ENCODE measurements at places on chromosomes 1 and 21.

DNA sequence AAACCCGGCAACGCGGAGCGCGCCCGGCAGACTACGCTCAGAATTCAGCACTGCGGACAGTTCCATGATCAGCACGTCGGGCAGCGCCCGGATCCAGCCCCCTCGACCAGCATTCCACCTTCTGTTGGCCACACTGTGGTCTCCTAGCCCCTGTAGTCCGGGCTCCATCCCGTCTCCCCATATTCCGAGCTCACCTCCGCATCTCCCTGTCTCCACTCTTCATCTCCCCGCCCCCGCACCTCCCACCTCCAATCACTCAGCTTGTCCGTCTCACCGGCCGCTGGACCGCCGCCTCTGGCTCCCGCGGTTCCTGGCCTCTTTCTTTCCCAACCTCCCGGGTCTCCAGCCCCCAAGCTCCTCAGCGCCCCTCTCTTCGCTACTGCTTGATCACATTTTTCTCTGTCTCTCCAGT is 500 bp downstream of the EPHA10 start:
- peak; percentile 52 for DNase-seq

DNA sequence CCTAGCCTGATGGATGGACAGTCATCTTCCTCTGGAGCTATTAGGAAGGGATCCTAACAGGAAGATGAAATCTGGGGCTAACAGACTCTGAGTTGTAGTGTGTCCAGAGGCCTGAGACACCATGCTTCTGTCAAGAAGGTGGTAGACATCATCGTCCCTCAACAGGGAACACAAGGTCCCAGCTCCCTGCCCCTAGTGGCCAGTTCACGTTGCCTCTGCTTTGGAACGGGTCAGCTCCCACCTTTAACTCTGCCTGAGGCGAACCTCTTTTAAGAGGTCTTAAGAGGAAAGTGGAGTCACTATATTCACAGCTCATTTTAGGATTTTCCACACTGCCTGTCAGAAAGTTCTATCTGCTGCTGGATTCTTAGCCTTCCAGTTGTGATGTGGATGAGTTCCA is 28.3 kb downstream of the LRRC71 start:
- DNase-seq, result no peak

DNA sequence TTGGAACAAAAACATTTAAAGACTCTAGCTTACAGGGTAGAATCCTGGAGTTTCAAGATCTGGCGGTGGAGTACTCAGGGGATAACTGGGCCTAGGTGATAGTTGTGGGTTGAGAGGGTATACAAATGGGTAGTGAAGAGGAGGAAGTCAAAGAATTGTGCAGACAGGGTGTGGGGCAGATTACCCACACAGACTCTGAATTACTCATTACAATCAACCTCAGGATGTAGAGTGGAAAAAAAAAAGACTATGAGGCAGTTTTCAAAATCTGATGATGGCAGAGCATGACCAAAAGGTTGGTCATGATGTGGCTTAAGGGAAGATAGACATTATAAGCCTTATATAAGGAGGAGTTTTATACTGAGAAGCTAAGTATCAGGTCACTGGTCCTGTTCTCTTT is 44.1 kb upstream of the GLIS1 start:
- DNase-seq, result no peak

GRCh38 chr1:239493811-239494414 is 107.5 kb downstream of the CHRM3 start:
- no peak for DNase-seq

- DNase-seq, result no peak
These were observed 82.9 kb downstream of the BEND5 start for GRCh38 chr1:48693674-48694320.

DNA sequence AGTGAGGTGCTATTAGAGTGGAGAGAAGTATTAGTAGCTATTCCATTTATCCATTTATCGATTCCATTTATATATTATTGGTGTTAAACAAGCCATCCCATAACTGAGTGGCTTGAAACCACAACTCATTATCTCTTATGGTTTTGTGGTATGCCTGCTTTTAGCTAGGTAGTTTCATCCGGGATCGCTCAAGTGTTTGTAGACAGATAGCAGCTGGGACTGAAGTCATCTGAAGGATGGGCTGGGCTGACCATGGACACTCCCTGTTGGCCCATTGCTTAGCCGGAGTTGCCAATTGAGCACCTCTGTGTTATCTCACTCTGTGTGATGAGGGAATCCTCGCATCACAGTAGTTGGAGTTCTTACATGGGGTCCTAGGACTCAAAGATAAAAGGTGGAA is 622.5 kb downstream of the PLA2G4A start:
- no peak for DNase-seq

GRCh38 chr1:244548558-244549115 is 87.6 kb downstream of the CATSPERE start:
- no peak for DNase-seq

DNA sequence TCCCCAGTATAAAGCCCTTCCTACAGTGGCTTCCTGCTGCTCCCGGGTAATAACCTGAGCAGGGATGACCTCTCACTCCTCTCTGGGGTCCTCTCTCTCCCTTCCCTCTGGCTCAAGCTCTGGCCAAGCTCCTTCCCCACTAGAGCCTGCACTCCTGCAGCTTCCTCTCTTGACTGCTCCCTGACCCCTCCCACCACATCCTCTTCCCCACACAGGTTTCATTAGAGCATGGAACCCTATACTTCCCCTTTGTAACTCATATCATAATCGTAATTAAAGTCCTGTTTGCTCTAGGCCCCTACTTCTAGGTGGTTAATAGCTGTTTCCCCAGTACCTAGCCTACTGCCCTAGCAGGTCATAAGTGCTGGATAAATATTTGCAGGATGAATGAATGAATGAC is 146.2 kb downstream of the C1orf21 start:
- no peak for DNase-seq

GRCh38 chr1:55490547-55490946 is 275.4 kb upstream of the USP24 start:
- no peak for DNase-seq

- no peak for DNase-seq
These were observed 802 bp downstream of the KAZN start for GRCh38 chr1:14599183-14599791.

DNA sequence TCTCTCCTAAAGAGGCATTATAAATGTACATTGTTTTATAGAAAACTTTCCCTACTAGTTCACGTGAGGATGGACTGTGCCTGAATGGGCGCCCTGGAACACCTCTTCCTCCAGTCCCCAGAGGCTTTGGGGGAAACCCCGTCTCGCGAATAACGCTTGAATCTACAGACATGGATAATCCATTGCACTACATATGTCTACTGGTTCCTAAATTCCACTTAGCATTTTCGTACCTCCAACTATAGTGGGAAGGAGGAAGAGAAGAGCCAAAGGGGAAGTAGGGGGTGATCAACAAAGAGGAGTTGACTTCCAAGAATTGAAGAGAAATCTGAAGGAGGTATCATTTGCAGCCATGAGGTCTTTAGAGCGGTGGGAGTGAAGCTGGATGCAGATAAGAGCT is 11.1 kb downstream of the BARHL2 start:
- DNase-seq, result no peak

GRCh38 chr1:29414086-29414485 is 177.8 kb downstream of the PTPRU start:
- DNase-seq, result no peak

- DNase-seq, result no peak
These were observed 20.1 kb upstream of the CCDC17 start for GRCh38 chr1:45643978-45644377.

- no peak for DNase-seq
These were observed 144.3 kb upstream of the PRMT6 start for GRCh38 chr1:106912131-106912530.

DNA sequence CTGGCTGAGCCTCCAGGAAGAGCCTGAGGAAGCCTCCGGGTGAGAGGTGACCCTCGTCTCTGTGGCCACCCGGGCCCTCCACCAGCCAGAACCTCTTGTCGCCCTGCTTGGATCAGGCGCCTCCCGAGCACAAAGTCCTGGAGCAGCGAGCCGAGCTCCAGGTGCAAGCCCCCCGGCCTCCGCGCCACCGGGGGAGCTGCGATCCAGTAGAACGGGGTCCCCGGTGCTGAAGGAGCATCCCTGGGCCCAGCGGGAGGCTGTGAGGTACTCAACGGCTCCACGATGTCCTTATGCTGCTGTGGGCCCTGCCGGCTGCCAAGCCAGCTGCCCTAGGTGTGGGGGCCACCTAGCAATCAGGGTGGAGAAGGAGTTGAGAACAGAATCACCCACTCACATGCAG is 102.8 kb downstream of the PRDM16 start:
- DNase-seq, result no peak

- no peak for DNase-seq
These were observed 122.0 kb downstream of the GLIS1 start for GRCh38 chr1:53616927-53617326.

DNA sequence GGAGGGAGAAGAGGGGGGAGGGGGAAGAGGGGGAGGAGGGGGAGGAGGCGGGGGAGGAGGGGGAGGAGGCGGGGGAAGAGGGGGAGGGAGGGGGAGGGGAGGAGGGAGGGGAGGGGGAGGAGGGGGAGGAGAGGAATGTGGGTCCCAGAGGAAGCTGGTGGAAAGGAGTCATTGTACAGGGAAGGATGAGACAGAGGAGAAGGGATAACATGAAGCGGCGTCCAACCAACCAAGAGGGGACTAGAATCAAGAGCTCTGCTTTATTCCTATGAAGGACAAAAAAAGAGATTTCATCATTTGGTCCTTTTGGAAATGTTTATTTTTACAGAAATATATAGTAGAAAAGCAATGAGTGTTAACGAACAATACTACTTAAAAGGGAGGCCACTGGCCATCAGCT is 24.5 kb downstream of the COA6 start:
- no peak for DNase-seq

All from stimulated activated CD4-positive, alpha-beta T cell treated with anti-CD3 and anti-CD28 coated beads, Interleukin-4, amount 100 ng/mL, for 24 hours (primary cell).